Anterior cingulate cortex (tissue), 58 donors: ENCODE measurements at places on chromosomes 7 and 10.

DNA sequence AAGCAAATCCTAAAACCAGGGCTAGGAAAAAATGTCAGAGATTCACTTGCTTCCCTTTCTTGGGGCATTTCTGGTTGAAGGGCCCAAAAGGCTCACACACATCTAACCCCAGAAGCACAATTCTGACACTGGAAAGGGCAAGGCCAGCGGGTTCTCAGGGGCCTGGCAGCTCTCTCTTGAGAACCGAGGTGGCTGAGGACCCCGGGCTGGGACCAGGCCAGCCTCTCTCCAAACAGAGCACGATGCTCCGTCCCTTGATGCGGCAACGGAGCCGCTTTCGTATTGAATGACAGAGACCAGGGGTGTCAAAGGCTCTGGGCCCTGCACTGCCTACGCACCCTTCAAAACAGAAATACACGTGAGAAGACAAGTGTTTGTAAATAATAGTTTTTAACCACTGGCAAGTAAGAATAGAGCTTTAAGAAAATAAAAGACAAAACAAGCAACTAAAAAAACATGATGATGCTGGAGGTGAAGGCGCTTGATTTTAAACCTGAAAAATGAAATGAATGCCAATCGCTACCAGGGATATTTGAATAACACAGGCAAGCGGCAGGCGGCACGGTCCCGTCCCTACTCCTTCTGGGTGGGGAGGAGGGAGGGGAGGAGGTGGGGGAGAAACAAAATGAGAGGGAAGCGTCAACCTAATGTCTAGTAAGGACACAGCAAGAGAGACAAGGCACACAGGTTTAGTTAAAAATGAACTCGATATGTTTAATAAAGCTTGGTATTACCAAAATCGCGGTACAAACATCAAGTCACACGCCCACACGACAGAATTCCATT is 68.0 kb downstream of the SLC29A4 start:
- no peak for DNase-seq

DNA sequence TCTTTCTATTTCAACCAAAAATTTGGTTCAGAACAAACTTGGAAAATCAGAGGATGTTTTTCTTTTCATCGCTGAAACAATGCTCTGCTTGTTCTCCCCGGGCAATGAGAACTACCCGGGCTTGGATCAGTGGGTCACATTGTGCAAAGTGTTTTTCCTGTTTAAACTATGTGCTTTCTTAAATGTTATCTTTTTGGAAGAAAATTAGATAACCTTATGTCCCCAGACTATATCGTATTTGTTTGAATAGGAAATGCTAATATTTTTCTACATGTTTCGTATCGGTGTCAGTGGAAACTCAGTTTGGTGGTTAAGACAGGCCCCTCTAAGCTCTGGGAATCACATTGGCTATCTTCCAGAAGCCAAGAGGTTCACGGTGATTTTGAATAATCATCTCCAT is 319.5 kb upstream of the NFE2L3 start:
- no peak for DNase-seq

DNA sequence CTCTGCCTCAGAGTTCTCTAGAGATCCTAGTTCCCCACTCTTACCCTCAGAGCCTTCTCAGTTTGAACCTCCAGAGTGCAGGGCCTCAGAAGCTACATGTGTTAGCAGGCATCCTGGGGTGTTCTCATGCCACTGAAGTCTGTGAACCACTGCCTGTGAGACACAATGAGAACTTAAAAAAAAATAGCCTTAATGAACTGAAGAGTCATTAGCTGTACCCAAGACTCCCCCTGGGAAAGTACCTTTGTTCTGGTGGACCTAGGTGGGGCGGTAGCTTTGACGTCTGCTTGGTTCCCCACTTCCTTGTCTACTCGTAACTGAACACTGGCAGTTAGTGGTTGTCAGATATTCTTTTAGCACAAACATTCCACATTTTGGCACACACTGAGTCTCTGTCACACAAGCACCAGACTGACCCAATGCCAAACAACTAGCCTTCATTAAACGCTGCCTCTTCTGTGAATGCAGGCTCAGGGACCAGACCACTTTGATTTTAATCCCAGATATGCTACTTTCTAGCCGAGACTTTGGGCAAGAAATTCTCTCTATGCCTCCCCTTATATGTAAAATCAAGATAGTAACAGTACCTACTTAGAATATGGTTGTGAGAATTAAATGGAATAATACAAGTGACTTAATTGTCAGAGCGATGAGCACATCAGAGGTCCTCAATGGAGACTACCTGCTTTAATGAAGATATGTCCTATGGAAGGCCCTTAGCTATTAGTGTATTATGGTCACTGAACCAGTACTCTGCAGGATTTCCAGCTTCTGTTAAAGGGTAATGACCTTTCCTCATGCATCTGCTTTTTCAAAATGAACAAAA is 75.3 kb upstream of the CC2D2B start:
- DNase-seq: no peak

DNA sequence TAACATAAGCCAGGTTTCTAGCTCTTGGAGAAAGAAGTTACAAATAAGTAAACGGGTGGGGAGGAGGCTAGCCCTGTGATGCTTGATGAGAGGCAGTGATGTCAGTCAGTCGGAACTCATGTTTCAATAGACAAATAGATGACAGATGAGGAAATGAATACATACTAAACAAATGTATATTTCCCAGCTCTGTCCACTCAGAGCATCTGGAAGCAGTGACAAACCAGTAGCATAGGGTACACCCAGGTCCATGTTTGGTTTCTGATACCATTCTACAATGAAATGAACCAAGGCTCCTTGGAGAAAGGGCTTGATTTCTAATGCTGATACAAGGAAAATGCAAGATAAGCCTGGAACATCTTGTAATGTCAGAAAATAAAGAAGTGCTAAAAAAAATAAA is 30.6 kb downstream of the PODXL start:
- no peak for DNase-seq

GRCh38 chr10:19579761-19580545 is 236.3 kb upstream of the PLXDC2 start:
- DNase-seq: no peak

- DNase-seq: no peak
Observed at GRCh38 chr7:91185771-91186170, 78.5 kb upstream of the FZD1 start.

DNA sequence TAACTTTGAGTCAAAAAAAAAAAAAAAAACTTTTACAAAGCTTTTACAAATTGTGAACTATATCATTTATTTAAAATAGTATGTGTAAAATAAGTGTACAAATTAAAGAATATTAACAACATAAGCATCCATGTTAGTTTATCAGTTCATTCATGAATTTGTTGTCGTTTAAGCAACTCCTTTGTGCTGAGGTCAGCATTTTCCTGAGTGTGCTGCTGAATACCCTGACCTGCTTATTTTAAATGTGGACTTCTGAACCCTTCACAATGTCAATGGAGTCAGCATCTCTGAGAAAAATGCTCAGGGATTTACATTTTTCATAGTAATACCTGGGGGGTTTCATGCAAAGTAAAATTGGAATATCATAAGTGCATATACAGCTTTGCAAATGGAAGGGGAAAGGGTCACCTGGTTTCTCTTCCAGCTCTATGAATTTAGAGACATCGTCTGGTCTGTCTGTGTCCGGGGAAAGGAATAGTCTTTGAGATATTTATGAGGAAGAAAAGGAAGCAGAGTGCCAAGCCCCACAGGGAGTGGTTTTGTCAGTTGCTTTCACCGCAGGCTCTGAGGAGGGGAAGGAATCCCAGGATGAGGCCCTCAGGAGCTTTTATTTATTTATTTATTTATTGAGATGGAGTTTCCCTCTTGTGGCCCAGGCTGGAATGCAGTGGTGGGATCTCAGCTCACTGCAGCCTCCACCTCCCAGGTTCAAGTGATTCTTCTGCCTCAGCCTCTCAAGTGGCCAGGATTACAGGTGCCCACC is 125.5 kb upstream of the SVIL start:
- no peak for DNase-seq

DNA sequence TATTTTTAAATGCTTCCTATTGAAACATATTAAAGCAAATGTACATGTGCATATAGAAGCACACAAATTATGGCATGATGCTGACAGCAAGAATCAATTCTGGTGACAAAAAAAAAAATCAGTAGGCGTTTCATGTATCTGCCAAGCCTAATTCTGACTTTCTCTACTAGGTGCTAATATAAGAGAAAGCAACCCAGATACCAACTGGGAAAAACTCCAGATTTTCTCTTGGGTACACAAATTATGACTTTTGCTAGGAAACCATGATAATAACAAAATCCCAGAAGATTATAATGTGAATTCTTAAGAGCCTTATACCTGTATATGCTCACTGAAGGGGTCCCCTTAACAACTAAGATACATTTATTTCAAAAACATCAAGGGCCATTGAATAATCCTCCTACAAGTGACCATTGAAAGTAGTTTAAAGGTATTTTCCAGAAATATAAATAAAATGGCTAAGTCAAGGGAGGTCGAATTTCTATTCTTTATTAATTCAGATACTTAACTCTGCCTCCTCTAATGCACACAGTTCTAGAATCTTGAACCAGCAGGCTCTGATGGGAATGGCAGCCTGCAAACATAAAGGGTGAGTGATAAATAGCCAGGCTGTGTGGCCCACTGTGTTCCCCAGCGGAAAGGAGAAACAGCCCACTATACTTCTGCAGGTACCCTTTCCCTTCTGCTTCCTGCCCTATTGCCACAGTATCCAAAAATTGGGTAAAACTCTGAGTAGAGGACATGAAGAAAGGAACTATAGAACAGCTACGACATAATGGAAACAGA is 84.5 kb downstream of the DGKB start:
- DNase-seq: no peak

DNA sequence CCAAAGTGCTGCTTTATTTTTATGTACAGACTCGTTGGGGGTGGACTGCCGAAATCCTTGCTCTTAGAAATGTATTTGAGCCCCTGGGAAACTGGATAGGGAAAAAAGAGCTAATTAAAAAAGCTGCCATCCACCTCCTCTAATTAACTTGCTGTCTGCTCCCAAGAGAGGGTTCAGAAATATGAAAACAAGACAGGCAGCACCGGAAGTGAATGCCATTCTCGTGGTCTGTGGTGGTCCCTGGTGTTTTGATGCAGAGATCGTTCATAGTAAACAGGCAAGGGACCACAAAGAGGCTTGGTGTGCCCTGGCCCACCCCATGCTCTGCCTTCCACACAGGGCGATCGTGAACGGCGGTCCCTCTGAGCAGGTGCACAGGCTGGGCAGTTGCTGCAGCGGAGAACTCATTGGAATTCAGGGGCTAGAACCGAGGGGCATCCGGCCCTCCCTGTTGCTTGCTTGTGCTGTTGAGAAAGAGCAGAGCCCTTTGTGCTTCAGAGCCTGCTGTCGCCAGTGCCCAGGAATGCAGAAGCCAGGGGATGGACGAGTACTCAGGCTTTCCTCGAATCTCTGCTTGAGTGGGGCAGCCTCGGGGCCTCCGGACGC is 79.1 kb upstream of the BTBD16 start:
- peak; percentile 25 for DNase-seq

GRCh38 chr7:116180302-116180701 is 30.0 kb upstream of the TES start:
- DNase-seq: no peak

- no peak for DNase-seq
Observed at GRCh38 chr7:73716318-73716890, 3.1 kb downstream of the STX1A start.
